Vagina (tissue), 2 donors: ENCODE measurements at places on chromosomes 1 and 21. TPM values are rescaled to one million over a fixed set of nuclear protein-coding genes. Genes with fewer than 3 reads are reported as not detected.

GRCh38 chr1:153506831-153507413 is 28.9 kb downstream of the S100A6 start:
- H3K4me1 ChIP-seq, result peaks cover 36% of the 10 kb centered on the region
- H3K27me3 ChIP-seq, result no peaks in the 10 kb centered on the region
- H3K4me3 ChIP-seq, result no peak overlapping the region
- H3K36me3 ChIP-seq, result no peaks in the 10 kb centered on the region
- DNase-seq, result peak; percentile 98

- no peaks in the 10 kb centered on the region for H3K36me3 ChIP-seq
- no peak overlapping the region for H3K4me3 ChIP-seq
- H3K27me3 ChIP-seq, result no peaks in the 10 kb centered on the region
- H3K27ac ChIP-seq, result no peak overlapping the region
- no peaks in the 10 kb centered on the region for H3K4me1 ChIP-seq
These were observed 14.3 kb upstream of the ZNF326 start for GRCh38 chr1:89980605-89981004.

DNA sequence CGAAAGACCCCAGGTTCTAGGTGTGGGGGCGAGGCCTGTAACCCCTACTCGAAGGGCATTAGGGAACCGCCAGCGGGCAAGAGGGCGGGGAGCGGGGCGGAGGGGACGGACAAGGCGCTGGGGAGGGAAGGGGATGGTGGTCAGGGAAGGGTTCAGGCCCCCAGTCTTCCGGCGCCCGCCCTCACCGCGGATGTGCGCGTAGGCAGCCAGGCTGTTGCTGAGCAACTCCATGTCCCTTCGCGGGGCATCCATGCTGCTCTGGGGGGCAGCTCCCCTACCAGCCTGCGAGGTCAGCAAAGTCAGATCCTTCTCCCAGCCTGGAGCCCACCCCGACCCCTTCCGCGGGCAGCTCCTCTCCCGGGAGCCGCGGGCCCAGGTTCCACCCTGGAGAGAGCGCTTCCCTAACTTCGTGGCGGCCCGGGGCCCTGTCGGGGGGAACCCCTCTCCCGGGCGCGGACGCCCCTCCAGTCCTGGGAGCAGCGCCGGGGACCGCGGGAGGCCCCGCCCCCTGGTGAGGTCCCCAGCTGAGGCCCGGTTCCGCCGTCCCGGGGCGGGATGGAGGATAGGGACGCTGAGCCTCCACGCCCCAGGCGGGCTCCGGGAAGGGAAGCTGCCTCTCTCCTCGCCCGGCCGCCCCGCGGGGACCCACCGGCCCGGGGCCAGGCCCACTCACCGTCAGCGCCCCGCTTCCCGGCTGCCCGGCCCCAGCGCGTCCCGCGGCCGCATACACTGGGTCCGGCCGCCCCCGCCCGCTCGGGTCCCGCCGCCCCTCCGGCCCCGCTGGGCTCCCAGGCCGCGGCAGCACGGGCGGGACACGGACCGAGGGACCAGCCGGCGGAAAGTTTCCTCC is 434 bp downstream of the EVA1B start:
- H3K36me3 ChIP-seq, result no peaks in the 10 kb centered on the region
- H3K27ac ChIP-seq, result peak overlapping the region; percentile 96
- H3K27me3 ChIP-seq, result no peaks in the 10 kb centered on the region
- H3K4me1 ChIP-seq, result peaks cover 48% of the 10 kb centered on the region

GRCh38 chr1:167794043-167794442 is 72.3 kb downstream of the MPZL1 start:
- no peak overlapping the region for H3K4me3 ChIP-seq
- no peaks in the 10 kb centered on the region for H3K27me3 ChIP-seq
- peaks cover 57% of the 10 kb centered on the region for H3K4me1 ChIP-seq

DNA sequence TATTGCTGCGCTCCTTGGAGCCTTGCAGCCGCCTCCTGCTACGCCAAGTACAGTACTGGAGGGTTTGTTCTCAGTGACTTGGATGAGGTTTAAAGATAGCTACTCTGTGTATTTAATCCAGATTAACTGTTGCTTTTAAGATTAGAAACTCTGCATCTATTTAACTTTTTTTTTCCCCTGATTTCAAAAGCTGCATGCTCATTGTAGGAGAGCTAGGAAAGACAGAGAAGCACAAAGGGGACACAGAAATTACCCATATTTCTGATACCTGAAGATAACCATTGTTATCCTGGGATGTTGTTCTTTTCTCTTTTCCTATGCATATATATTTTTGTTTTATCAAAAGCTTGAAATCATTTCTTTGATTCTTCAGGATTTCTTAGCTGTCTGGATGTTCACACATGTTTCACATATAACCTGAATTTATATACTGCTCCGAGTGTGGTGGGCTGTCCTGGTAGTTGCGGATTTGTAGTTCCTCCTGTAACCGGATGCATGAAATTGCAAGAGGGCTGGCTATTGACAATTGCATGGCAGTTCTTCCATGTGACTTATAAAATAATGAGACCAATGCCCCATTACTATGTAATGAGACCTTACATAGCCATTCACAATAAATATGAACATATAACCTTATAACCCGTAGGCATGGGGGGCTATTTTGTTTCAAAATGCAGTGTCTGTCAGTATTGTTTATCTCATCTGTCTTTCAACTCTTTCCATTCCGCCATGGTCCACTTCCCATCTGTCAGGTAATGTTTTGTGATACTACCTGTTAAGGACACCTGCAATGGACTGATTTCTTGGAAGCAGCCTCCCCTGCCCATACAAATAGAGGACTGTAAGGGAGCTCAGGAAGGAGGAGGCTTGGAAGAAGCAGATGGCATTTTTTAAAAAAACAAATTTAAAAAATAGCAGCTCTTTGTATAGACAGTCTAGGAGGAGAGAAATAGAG is 1.4 kb downstream of the RAVER2 start:
- H3K4me1 ChIP-seq, result peaks cover 34% of the 10 kb centered on the region
- H3K27me3 ChIP-seq, result no peaks in the 10 kb centered on the region
- peak overlapping the region; percentile 92 for H3K27ac ChIP-seq
- no peaks in the 10 kb centered on the region for H3K36me3 ChIP-seq
- peak overlapping the region; percentile 81 for H3K4me3 ChIP-seq
- DNase-seq, result no peak

DNA sequence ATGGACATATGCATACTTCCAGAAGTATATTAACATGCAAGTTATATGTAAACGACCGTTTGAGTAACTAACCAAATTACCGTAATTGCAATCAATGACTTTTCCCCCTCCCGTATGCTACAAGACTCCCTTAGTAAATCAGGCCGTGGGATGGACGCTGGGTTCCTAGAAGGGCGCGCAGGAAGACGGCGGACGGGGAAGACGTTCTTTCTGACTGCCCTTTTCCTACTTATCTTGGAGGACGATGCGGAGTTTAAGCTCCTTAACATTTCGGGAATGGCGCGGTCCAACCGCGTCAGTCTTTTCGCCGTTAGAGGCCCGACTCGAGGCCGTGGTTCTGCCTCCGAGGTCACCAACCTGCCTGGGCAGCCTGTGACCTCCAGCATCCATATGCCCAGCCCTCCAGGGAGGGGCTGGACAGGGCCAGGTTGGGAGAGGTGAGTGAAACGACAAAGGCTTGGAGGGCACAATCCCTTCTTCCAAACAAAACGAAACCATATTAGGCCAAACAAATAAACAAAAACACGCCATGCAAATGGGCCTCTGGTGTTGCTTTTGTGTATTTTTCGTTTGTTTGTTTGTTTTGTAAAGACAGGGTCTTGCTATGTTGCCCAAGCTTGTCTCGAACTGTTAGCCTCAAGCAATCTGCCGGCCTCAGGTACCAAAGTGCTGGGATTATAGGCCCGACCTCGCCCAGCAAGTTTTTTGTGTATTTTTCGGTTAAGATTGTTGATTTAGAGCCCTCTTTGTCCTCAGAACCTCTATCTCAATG is 873 bp upstream of the PI4KB start:
- H3K27ac ChIP-seq, result peak overlapping the region; percentile 92
- DNase-seq, result no peak
- H3K4me1 ChIP-seq, result peaks cover 40% of the 10 kb centered on the region
- H3K36me3 ChIP-seq, result no peaks in the 10 kb centered on the region
- no peaks in the 10 kb centered on the region for H3K27me3 ChIP-seq
- peak overlapping the region; percentile 86 for H3K4me3 ChIP-seq

- H3K4me1 ChIP-seq, result peaks cover 33% of the 10 kb centered on the region
- H3K27ac ChIP-seq, result no peak overlapping the region
- no peaks in the 10 kb centered on the region for H3K36me3 ChIP-seq
- H3K27me3 ChIP-seq, result no peaks in the 10 kb centered on the region
- no peak overlapping the region for H3K4me3 ChIP-seq
- DNase-seq, result no peak
These were observed 3.6 kb downstream of the FAM20B start for GRCh38 chr1:179029321-179029759.

DNA sequence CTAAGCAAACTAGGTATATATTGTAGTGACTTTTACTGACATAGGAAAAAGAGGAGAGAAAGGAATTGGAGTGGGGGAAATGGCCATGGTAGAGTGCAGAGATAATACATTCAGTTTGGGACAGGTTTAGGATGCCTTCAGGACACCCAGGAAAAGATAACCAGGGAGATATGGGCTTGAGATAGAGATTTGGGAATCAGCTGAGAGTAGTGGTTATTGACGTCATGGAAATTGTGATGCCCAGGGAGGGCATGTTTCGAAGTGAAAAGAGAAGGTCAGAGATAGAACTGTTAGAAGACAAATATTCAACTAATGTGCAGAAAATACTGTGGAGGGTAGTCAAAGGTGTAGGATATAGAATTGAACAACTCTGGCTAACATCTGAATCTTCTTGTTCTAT is 40.6 kb downstream of the CAMSAP2 start:
- peaks cover 43% of the 10 kb centered on the region for H3K4me1 ChIP-seq
- no peaks in the 10 kb centered on the region for H3K36me3 ChIP-seq
- no peak overlapping the region for H3K27ac ChIP-seq
- DNase-seq, result no peak
- H3K4me3 ChIP-seq, result no peak overlapping the region

- H3K27me3 ChIP-seq, result no peaks in the 10 kb centered on the region
- no peak for DNase-seq
- H3K4me3 ChIP-seq, result no peak overlapping the region
These were observed 343.0 kb downstream of the AMY1C start for GRCh38 chr1:104092698-104093097.

DNA sequence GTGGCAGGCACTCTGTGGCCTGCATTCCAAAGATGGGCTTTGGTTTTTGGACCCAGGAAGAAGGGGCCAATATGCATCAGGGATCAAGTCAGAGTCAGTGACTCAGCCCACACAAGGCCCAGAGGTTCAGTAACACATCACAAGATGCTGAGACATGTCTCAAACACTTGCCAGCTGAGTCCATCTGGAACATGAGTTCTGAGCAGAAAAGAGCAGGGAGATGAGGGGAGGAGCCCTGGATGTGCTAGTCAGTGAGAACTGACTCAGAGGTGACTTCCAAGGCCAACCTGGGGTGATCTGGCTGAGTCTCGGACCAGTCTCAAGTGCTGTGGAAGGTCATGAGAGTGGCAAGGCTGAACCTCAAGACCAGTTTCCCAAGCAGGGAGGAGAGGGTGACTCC is 150.1 kb downstream of the CDC7 start:
- peak overlapping the region; percentile 89 for H3K27ac ChIP-seq
- H3K36me3 ChIP-seq, result no peaks in the 10 kb centered on the region
- H3K4me1 ChIP-seq, result peaks cover 23% of the 10 kb centered on the region
- no peak for DNase-seq
- no peaks in the 10 kb centered on the region for H3K27me3 ChIP-seq

- DNase-seq, result no peak
- no peak overlapping the region for H3K4me3 ChIP-seq
- peaks cover 86% of the 10 kb centered on the region for H3K4me1 ChIP-seq
- no peaks in the 10 kb centered on the region for H3K27me3 ChIP-seq
These were observed 22.4 kb downstream of the CAPZB start for GRCh38 chr1:19462781-19463503.

DNA sequence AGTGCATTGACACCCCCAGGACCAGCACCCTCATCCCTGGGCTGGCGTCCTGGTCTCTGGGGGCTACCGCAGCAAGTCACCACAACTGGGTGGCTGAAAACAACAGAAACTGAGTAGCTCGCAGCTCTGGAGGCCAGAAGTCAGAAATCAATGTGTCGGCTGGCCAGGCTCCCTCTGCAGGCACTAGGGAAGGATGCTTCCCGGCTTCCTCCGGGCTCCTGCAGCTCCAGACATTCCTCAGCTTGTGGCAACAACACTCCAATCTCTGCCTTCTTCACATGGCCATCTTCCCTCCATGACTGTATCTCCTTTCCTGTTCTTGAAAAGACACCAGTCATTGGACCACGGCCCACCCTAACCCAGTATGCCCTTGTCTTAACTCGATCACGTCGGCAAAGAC is 224.2 kb downstream of the NPHP4 start:
- H3K36me3 ChIP-seq, result no peaks in the 10 kb centered on the region
- DNase-seq, result no peak
- H3K4me3 ChIP-seq, result no peak overlapping the region
- no peaks in the 10 kb centered on the region for H3K27me3 ChIP-seq
- H3K27ac ChIP-seq, result no peak overlapping the region
- peaks cover 47% of the 10 kb centered on the region for H3K4me1 ChIP-seq

GRCh38 chr1:212633161-212633560 is 24.6 kb downstream of the ATF3 start:
- H3K36me3 ChIP-seq, result no peaks in the 10 kb centered on the region
- H3K4me1 ChIP-seq, result peaks cover 23% of the 10 kb centered on the region
- H3K4me3 ChIP-seq, result no peak overlapping the region
- no peaks in the 10 kb centered on the region for H3K27me3 ChIP-seq

DNA sequence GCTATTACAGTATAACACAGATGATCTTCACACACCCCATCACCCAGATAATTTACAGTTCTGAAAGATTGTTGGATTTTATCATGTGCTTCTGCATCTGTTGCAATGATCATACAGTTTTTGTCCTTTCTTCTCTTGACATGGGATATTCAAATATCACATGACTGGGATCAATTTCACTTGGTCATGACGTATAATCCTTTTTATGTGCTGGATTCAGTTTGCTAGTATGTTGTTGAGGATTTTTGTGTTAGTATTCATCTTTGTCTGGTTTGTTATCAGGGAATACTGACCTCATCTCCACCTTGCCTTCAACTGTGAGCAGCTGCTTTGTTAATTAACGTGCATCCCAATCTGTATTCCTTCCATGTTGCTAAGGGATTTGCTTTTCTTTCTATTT is 44.7 kb upstream of the DISC1 start:
- H3K4me3 ChIP-seq, result no peak overlapping the region
- no peaks in the 10 kb centered on the region for H3K36me3 ChIP-seq
- no peaks in the 10 kb centered on the region for H3K27me3 ChIP-seq
- H3K27ac ChIP-seq, result no peak overlapping the region
- no peak for DNase-seq

FCAMR gene
- total RNA-seq, result not detected

C4BPA gene
- not detected for total RNA-seq

BMP8B gene
- 0.98 TPM for total RNA-seq

TFF3 gene
- total RNA-seq, result 31.9 TPM
